ENCODE measurements at places on chromosomes 12 and 14.

DNA sequence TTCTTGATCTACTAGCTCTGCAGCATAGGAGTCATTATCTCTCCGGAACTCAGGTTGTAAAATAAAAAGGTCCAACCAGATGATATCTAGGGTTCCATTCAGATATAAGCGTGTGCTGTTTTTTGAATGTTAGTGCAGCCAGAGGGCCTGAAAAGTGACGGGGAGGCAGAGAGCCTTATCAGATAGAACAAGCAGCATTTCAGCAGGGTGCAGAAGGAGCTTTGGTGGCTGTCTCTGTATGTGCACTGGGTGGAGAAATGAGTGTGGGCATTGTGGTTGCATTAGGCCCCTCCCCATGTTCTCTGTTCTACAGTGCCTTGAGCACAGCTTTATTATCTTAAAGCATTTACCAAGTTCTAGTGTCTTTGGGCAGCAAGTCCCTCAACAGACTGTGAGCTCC is 275.1 kb downstream of the NRXN3 start:
- no peak for DNase-seq

- DNase-seq, result no peak
These were observed 253.0 kb downstream of the SNAPC1 start for GRCh38 chr14:62015243-62015642.

DNA sequence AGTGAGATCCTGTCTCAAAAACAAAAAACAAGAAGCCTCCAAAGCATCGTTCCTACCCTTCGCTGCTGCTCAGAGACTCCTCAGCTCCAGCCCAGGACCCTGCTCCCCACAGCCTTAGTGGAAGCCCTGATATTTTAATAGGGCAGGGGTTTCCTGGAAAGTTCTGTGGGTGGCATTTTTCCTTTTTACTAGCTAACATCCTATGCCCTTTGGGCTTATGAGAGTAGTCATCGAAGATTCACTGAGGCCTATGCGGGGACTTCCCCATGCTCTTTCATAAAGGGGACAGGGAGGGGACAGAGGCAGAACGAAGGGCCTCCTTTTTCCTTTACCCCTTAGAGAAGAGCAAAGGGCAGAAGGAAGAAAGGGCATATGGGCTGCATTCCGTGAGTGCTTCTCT is 8.3 kb downstream of the LAG3 start:
- DNase-seq, result no peak

DNA sequence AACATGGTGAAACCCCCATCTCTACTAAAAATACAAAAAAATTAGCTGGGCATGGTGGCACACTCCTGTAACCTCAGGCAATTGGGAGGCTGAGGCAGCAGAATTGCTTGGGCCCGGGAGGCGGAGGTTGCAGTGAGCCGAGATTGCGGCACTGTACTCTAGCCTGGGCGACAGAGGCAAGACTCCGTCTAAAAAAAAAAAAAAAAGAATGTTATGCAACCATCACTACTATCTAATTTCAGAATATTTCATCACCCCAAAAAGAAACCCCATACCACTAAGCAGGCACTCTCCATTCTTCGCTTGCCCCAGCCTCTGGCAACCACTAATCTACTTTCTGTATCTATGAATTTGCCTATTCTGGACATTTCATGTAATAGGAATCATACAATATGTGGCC is 68.8 kb upstream of the AMN start:
- DNase-seq, result no peak

- DNase-seq, result no peak
These were observed 343.0 kb downstream of the BMP4 start for GRCh38 chr14:53613404-53614253.

- DNase-seq, result no peak
These were observed 188.9 kb upstream of the FOXG1 start for GRCh38 chr14:28577711-28578131.

DNA sequence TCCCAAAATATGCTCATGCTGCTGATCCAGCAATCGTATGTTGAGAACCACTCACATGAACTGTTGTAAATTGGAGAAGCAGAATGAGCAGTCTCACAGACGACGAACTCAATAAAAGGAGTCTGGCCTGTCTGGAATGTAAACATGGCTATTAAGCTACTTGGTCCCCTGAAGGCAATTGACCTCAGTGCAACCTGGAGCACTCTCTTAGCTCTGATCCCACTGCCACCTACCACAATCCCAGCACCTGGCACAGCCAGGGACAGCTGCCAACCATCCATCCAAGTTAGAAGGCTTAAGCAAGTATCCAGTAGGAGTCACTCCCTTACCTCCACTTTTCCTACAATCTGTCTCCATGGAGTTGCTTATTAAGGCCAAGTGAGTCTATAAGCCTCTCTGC is 406.9 kb upstream of the CLEC14A start:
- no peak for DNase-seq

- no peak for DNase-seq
These were observed 109.9 kb downstream of the RIMBP2 start for GRCh38 chr12:130606231-130606630.

GRCh38 chr12:111211910-111212757 is 156.8 kb downstream of the PHETA1 start:
- no peak for DNase-seq

DNA sequence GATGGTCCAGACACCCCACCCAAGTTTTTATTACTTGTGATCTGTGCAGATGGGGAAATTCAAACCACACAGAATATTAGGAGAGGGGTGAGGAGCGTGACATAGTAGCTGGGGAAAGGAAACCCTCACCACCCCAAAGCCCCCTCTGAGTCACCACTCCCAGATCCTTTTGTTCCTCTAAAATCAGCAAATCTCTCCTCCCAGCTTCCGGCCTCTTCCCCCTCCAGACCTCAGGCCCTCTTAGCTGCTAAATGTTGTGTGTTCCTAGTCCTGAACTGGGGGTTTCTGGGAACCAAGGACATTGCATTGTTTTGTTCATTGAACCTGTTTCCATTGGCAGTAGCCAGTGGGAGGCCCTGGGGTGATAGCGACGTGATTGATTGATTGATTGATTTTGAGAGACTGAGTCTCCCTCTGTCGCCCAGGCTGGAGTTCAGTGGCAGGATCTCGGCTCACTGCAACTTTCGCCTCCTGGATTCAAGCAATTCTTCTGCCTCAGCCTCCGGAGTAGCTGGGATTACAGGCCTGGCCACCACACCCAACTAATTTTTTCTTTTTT is 5.9 kb upstream of the ORAI1 start:
- no peak for DNase-seq

DNA sequence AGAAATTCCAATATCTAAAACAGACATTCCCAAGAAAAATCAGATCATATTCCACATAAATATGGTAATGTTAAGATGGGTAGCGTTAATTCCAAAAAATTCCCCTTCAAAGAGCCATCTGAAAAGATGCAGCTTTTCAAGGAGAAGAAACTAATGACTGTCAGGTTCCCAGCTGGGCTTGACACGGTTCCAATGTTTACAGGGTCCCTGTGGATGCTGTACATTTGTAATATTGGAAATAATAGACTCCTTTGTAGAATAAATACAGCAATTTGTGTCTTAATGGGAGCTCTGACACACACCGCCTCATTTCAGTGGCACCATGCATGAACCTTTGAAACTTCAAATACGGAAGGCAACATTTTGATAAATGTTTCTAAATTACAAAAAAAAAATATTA is 140.6 kb downstream of the ITPR2 start:
- DNase-seq, result no peak

- no peak for DNase-seq
These were observed 74.6 kb downstream of the CHGA start for GRCh38 chr14:92997343-92998061.

- DNase-seq, result no peak
These were observed 139.0 kb downstream of the SYNE2 start for GRCh38 chr14:63991833-63992232.

DNA sequence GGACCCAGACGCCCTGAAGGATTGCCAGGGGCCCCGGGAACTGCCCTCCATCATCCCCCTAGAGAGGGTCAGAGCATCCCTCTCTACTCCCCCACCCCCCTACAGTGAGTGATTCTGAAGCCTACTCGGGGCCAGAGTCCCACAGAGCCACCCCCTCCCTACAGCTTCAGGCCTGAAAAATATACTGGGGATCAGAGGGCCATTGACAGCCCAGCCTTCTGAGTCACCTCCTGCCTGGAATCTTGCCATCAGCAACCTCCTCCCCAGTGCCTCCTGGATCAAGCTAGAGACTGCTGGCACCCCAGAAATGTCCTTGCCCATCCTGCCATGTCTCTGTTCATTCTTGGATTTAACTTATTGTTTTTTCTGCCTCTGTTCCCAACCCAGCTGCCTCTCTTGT is 21.7 kb upstream of the MIA2 start:
- no peak for DNase-seq

DNA sequence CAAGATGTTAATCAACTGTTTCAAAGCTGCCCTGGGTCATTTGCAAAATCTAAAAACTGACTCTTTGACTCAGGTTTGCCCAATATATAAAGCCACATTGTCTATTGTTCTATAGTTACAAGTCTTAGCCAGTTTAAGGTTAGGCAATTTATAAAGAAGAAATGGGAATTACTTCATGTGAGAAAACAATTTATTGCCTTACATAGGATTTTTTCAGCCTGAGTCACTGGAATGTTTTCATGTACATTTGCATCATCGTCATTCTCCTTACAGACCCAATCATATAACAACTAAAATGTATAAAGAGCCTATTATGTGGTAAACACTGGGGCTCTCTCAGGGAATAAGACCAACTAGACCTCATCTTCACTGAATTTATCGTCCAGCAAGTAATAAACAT is 100.3 kb upstream of the PLEKHG7 start:
- no peak for DNase-seq

DNA sequence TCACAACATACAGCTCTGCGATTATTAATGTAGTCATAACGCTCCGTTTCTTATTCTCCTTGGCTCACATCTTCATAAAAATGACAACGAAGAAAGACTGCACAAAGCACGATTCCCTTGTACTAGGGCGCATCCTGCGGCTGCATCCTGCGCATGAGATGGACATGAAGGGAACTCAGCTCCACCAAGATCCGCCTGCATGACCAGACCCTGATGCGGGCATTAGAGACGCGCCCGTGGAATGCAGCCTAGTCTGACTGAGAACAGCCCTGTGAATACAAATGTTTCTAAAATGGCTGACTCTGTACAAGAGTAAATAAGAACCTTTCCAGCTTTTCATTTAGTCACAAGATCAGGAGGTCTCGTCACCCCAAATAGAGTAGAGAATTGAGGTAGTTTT is 422.2 kb downstream of the NOVA1 start:
- DNase-seq, result no peak

- no peak for DNase-seq
These were observed 1.8 kb downstream of the TM7SF3 start for GRCh38 chr12:27012239-27012981.

DNA sequence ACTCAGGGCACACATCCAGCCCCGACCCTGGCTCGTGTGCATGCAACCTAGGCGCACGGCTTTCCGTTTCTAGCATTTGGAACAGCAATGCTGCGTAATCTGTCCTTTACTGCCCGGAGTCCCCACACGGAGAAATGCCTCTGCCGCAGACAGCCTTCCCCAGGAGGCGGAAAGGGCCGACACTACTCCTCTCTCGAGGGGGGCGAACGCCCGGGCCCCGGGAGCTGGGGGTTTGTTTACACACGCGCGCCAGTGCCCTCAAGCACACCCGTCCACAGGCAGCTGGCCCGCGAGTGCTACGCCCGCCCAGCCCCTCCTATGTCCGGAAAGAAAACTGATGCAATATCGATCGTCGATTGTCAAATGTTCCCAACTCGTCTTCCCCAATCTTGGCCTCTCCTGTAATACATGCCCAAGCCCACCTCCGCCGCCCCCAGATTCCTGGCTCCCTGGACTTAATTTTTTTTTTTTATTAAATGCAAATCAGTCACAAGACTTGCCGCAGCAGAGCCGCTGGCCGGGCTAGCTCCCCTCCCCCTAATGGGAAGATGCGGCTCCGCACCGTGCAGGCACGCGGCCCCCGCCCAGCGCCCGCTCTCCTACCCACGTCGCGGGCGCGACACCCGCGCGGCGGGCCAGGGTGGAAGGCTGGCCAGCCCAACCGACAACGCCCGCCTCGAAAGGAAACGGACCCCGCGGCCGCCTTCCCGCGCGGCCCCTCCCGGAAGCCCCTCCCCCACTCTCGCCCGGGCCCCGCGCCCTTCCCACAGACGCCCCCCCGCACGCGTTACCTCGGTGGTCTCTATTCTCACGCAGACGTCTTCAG is 642 bp downstream of the SLC38A2 start:
- no peak for DNase-seq

DNA sequence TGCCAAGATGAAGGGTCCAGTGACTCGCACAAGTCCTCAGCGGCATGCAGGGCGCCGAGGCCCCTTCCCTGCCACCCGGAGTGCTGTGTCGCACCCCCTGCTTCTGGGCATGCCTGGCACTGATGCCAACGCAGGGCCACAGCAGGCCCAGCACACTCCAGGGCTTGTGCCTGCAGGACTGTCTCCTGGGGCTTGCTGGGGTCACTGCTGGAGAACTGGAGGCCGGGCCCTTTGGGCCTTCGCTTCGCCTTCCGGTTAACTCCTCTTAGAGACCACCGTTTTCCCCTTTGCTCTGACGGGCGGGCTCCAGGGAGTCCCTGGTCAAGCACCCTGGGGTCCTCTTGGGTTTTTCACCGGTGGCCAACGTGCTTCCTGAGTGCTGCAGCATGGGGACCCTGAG is 79.6 kb downstream of the WDR20 start:
- no peak for DNase-seq

DNA sequence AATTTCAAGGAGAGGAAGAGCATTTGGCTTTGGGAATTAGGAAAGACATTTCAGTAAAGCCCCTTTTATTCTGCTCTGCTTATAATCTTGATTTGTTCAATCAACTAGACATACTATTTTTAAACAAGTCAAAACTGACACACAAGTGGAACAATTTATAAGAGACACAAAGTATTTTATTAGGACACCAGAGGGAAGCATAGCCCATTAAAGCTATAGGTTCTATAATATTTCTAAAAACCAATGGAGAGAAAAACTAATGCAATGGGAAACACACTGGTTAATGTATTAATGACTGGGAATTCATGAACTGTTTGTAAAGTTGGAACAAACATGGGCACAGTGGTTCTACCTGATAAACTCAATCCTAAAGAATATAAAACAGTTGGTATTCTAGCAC is 15.3 kb upstream of the CERS5 start:
- DNase-seq, result no peak

- DNase-seq, result no peak
These were observed 88.9 kb downstream of the PTGER2 start for GRCh38 chr14:52402812-52403526.

DNA sequence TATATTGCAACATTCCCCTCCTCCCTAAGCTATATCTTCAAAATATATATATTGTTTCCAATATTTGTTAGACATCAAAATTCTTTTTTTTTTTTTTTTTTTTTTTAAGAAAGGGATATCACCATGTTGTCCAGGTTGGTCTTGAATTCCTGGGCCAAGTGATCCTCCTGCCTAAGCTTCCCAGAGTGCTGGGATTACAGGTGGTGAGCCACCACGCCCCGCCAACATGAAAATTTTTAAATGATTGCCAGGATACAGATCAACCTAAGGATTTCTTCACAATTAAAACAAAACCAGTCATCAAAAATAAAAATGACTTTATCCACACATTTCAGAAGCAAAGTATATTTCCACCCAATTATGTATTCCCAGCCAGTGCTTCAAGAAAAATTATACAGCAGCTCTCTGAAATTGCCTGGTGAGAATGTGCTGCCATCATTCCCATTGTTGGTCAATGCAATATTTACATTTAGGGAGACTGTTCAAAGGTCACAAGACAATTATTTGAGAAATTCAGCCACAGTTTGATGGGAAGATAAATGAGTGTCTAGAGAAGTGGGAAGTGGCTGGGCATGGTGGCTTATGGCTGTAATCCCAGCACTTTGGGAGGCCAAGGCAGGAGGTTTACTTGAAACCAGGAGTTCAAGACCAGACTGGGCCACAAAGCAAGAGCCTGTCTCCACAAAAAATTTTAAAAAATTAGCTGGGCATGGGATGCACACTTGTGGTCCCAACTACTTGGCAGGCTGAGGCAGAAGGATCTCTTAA is 141.7 kb upstream of the AMIGO2 start:
- DNase-seq, result no peak

All from iPS DF 6.9 (cell line).